ENCODE measurements at places on chromosomes 3 and 15.

DNA sequence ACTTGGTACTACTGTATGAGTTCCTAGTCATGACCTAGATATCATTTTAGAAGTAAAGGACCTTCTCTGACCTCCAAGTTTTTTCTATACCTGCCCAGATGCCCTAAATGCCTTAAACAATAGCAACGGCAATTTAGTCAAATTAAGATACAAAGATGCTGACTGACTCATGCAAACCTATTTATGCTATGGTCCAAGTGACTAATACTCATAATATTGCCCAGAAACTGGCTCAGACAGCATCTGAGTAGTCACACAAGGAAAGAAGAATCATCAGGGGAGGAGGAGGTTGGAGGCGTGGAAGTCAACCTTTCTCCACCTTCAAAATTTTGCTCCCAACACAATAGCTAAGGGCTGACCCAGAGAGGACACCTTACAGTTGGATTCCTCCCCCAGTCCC, 6.8 kb downstream of the FYCO1 start:
- no peak for DNase-seq

DNA sequence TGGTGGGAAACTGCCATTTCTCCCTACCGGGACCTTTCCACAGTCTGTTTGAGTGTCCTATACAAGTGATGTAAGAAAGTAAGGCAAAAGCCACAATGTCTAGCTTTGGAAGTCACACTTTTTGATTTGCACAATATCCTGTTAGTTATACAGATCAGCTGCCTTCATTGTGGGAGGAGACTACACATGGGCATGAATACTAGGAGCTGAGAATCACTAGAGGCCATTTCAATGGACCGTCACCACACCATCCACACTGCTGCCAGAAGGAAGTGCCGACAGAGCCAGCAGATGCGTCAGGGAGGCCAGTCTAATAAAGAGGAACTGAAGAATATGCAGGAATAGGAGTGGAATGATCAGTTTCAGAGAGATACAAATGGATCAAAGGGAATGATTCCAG, 65.8 kb downstream of the SCN11A start:
- DNase-seq, result no peak

GRCh38 chr15:29859973-29860715, 37.9 kb upstream of the TJP1 start:
- no peak for DNase-seq

DNA sequence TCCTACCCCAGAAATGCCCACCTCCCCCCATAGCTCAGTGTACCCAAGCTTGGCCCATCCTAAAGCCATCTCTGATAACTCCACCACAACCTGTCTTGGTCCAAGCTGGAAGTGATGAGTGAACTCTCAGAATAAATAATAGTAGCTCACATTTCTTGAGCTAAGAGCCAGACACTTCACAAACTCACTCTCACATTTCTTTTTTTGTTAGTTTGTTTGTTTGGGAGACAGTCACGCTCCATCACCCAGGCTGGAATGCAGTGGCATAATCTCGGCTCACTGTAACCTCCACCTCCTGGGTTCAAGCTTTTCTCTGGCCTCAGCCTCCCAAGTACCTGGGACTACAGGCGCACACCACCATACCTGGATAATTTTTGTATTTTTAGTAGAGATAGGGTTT, 46.2 kb downstream of the LIPC start:
- no peak for DNase-seq

GRCh38 chr15:43880406-43881194, 53.8 kb downstream of the WDR76 start:
- peak; percentile 0 for DNase-seq

- no peak for DNase-seq
These were observed 54.3 kb upstream of the SNRPA1 start for GRCh38 chr15:101349047-101349951.

Data from NT2/D1 (cell line).